Type B pancreatic cell (in vitro differentiated cells): ENCODE measurements at places on chromosomes 12 and 14. TPM values are rescaled to one million over a fixed set of nuclear protein-coding genes. Genes with fewer than 3 reads are reported as not detected.
A peak's percentile ranks its signal among the peaks of the same experiment; 100 is the strongest.

GRCh38 chr14:68822132-68822651 is 29.3 kb upstream of the ZFP36L1 start:
- DNase-seq = peak; percentile 34

DNA sequence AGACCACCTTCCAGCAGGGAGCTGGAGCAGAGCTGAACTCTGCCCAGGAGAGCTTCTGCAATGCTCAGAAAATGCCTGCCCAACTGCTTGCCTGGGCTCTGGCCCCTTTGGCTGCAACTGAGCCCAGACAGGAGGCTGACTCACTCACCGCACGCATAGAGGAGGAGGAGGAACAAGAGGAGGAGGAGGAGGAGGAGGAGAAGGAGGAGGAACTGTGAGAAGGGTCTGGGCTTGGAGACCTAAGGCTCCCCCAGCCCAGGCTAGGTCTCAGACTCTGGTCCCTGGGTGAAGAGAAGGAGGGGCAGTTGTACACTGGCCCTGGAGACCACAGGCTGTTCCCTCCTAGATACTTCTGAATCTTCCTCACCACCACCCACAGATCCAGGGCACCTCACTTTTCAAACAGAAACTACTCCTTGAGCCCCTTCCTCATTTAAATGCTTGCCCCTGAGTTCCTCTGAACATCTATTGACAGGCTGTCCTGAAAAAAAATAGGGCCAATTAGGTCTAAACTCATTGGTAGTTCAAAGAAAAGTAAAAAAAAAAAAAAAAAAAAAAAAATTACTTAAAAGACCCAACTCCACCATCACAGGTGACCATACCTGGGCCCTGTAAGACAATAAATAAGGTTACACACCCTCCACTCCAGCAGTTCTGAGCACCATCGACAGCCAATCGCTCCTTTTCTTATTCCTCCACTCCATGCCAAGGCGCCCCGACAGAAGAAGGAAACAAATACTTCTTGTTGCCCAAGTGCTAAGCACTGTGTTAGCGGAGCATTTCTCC is 674 bp downstream of the VDR start:
- DNase-seq = no peak

DNA sequence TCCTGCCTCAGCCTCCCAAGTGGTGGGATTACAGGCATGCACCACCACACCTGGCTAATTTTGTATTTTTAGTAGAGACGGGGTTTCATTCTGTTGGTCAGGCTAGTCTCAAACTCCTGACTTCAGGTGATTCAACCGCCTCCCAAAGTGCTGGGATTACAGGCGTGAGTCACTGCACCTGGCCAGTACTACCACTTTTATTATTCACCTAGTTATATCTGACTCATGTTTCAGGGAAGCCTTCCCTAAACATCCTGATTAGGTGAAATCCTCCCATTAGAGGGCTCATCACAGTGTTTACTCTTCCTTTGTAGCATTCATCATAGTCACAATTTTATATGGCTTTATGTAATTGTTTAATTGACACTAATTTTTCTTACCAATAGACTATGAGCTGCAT is 295.3 kb upstream of the SOX5 start:
- no peak for DNase-seq

The MRPL42 gene
- 54.8 and 84.7 TPM in 2 replicates for total RNA-seq

DNA sequence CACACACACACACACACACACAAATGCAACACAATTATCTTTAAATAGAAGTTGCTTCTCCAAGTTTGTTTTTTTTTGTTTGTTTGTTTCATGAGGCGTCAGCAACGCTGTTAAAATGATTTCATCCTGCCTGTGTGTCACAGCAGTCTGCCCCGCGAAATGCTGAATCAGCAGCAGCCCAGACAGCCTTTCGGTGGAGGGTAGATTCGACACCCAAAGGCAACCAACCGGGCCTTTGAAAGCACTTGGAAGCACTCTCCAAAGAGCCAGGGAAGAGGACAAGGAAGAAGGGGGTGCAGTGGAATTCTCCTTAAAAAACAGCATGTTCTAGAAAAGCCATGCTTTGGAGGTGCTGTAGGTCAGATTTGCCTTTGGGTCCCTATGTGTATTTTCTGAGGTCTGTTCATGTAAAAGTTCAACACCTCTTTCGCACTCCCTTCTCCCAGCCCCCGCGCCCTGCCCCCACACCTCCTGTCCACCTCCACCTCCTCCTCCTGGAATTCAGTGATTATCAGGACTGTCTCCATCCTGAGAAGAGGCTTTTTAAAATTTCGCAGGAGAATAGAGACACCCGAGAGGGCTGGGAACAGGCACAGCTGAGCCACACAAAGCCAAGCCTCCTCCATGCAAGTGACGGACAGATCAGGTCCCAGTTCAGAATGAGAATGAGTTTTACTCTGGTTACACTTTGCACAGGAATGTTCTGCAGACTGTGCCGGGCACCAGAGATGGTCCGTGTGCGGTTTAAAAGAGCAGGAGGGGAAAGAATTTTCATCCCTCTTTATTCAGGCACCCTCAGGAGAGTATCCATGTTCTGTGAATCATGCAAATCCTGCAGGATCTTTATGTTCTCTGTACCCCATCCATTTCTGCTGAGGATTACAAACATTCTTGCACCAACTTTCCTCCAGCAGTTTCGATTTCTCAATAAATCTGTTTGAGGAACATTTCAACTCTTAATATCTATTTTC is 177.9 kb downstream of the ETV6 start:
- no peak for DNase-seq
